NCI-H1105 treated with DMSO at 0.1 percent for 48 hours (cell line): ENCODE measurements at places on chromosomes 5 and 9.

DNA sequence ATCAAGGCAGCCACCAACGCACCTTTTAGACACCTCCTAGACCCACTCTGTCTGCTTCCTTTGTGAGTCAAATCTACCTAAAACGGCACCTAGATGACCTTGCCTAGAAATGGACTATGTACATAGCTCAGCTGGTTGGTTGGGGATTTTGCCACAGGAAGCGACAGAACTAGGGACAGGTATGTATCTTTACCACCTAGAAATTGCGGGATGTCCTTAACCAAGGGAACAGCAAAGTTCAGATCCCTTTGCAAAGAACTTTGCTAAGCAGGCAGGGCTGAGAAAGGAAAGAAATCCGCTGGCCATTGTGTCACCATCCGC lies 2.0 kb upstream of the ENC1 start:
- DNase-seq, result no peak

GRCh38 chr5:42499016-42499415 lies 75.8 kb downstream of the GHR start:
- no peak for DNase-seq

DNA sequence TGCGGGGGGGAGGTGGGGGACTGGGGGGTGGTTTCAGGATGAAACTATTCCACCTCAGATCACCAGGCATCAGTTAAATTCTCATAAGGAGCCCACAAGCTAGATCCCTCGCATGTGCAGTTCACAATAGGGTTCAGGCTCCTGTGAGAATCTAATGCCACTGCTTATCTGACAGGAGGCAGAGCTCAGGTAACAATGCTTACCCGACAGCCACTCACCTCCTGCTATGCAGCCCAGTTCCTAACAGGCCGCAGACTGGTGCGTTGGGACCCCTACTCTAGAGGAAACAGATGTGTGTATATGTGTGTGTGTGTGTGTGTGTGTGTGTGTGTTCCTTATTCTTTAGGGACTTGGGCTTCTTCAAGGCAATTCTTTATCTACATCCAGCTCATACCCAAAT lies 352.3 kb upstream of the CCNH start:
- DNase-seq, result no peak

- no peak for DNase-seq
Measured at GRCh38 chr9:114121227-114122135, 22.4 kb upstream of the KIF12 start.

GRCh38 chr9:19643875-19644274 lies 145.0 kb downstream of the SLC24A2 start:
- no peak for DNase-seq
